Mucosa of descending colon (tissue), 3 donors: ENCODE measurements at places on chromosomes 1 and 21. TPM values are rescaled to one million over a fixed set of nuclear protein-coding genes. Genes with fewer than 3 reads are reported as not detected.

The SLC45A1 gene
- 0.55 TPM for total RNA-seq

The CAPN2 gene
- total RNA-seq: 305 TPM

The IL22RA1 gene
- total RNA-seq: 28.2 TPM

The LCE3D gene
- total RNA-seq: not detected

The LIPI gene
- total RNA-seq: not detected

The BNIPL gene
- total RNA-seq: 1.1 TPM

The CCT3 gene
- 133 TPM for total RNA-seq

The REN gene
- 0.26 TPM for total RNA-seq

The SUSD4 gene
- total RNA-seq: 0.43 TPM

The HSD3B1 gene
- total RNA-seq: not detected

The KRTAP20-2 gene
- total RNA-seq: not detected

The F5 gene
- total RNA-seq: 0.69 TPM

The CD53 gene
- total RNA-seq: 32.8 TPM

The DIRAS3 gene
- total RNA-seq: 0.90 TPM

The PPT1 gene
- 39.1 TPM for total RNA-seq

The CNN3 gene
- 129 TPM for total RNA-seq
